ENCODE measurements at places on chromosomes 7 and 10.

- DNase-seq, result no peak
Measured at GRCh38 chr7:135186841-135187253, 16.3 kb upstream of the CYREN start.

GRCh38 chr7:23120106-23120505 lies 14.5 kb downstream of the KLHL7 start:
- DNase-seq, result no peak

DNA sequence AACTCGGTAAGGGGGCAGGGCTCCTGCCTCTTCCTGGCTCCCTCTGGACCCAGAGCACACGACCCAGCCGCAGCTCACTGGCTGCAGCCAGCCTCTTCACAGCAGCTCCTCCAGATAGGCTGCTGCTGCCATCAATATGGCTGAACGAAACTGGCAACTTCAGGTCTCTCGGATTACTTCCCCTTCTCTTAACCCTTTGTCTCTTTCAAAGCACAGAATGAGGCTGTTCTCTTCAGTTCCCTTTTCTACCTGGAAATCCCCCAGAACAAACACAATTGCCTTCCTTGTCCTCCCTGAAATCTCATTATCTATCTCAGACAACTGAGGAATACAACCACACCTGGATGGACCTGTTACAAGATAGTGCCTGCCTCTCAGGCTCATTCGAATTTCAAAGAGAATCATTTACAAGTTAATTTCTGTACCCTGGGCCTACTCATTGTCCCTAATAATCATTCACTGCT lies 193.4 kb upstream of the MBL2 start:
- DNase-seq, result no peak

- DNase-seq, result no peak
Measured at GRCh38 chr7:56009695-56010094, 41.5 kb downstream of the PSPH start.

DNA sequence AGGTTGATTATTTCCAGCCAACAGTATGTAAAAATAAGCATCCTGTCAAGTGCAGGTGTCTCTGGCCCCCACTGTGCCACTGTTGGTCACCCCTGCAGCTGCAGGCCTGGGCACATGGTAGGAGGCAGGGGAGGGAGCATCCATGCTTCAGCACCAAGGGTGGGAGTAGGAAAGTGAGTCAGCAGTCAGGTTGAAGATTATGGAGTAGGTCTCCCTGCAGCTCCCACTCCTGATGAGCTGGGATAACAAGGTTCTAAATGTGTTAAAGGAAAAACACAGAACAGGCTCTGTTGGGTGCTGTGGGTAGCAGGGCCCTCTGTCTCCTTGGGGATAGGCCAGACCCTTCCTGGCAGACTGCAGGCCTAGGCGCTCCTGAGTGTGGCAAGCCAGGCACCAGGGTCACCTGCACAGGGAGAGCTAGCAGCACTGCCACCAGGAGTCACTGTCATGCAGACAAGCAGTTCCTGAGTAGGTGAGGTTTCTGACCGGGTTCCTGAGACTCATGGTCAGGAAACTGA lies 59.3 kb downstream of the NUDCD3 start:
- DNase-seq, result no peak

Measured in neural crest cell (in vitro differentiated cells).